ENCODE measurements at places on chromosomes 6 and 20. TPM values are rescaled to one million over a fixed set of nuclear protein-coding genes. Genes with fewer than 3 reads are reported as not detected.

DNA sequence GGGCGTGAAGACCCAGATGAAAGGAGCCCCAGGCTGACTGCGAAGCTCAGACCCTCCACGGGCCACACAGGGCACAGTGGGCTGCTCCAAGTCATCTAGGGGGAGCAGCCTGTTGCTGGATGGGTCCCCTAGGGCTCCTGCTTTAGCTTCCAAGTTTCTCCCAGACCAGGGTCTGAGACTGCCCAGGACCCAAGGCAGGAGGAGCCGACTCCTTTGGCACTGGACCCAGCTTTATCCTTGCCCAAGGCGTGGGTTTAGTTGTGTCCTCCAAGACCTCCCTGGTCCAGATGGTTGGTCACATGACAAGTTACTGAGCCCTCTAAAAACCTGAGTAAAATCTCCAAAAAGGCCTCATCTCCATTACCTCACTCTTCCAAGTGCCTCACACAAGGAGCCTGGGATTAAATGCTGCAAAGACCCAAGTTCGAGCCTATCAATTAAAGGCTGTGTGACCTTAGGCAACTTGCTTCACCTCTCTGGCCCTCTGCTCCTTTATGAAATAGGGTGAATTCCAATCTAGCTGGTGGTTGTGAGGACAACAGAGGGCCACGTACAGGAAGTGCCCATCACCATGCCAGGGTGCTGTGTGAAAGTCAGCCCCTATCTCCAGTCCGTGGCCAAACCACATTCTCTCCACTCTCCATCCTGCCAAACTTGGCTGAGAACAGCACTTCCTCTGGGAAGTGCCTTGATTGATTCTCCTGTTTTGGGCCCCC, 2.5 kb downstream of the NECAB3 start:
- DNase-seq: no peak

DNA sequence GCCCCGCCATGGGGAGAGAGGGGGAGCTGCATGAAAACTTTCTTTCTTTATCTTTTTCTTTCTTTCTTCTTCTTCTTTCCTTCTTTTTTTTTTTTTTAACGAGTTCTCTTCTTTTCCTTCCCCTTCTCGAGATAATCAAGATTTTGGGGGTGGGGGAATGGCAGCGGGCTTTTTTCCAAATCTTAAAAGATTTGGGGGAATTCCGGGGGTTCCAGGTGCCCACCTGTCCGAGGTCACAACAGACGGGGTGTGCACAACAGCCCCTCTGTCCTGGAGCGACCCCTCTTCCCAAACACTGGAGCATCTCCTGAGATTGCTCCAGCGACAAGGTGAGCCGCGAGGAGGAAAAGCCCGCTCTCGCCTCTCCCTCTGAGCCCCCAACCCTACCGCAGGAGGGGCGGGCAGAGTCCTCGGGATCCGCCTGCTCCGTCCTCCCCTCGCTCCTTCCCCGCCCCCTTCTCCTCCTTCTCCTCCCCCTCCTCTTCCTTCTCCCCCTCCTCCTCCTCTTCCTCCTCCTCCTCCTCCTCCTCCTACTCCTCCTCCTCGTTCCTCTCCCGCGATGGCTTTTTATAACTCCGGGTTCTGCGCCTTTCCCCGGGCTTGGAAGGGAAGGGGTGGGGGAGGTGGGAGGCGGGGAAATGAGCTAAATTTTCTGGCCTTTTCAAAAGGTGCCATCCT, 689 bp upstream of the KCNB1 start:
- DNase-seq: no peak

DNA sequence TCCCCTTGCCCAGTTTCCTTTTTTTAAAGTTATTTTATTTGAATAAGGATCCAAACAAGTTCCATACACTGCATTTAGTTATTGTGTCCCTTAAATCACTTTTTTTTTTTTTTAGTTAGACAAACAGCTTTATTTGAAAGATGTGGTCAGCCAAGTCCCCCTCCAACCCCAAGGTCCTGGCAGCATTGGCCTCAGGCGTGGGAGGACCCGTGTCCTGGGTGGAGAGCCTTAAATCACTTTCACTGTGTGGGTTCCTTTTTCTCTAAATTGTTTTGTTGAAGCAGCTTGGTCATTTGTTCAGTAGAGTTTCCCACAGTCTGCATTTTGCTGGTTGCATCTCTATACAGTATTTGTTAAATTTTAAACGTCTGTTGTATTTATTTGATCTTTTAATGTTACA, 5.2 kb upstream of the TBCC start:
- no peak for DNase-seq

Gene PRSS35
- 10.0 TPM for total RNA-seq

DNA sequence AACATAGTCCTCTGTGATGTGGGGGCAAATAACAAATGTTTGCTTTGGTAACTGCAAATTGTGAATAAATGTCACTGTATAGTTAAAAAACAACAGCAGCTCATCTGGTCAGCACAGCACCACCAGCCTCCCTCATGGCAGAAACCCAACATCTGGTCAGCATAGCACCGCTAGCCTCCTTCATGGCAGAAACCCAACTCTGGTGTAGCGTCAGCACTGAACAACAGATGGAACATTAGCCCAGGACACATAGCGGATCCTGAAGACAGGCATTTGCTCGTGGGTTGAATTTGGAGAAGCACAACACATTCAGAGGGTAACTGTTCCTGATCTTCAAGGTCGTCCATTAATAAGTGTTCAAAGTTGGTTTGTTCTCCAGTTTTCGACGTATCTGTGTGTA, 265.9 kb downstream of the DLL1 start:
- DNase-seq: no peak

Gene GPR63
- total RNA-seq: 0.37 TPM

DNA sequence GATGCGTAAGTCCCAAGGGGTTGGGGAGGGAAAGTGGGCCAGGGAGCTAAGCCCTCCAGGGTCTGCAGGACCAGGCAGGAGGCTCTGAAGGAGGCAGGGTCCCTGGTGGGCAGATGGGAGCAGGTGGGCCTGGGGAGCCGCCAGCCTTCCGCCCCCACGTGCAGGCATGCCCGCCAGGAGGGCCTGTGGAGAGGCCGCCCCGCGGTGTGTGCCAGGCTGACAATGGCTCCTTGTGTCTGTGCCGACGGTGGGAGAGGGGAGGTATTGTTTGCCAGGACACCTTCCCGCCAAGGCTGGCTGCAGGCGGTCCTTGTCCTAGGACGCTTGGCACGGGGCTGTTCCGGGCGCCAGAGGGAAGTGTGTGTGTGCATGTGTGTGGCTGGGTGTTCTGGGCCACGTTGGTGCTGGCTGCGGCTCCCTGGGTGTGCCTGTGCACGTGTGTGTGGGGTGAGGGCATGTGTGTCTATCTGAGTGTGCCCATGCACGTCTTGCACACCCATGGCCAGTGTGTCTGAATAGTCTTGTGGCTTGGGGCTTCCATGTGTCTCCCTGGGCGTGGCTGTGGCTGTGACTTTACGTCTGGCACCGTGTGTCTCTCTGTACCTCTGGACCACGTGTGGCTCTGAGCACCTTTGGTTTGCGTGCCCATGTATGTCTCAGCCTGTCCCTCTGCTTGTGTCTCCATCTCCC, 153.0 kb downstream of the CEBPB start:
- no peak for DNase-seq

GRCh38 chr20:43840382-43841070, 74.1 kb upstream of the TOX2 start:
- DNase-seq: peak; percentile 7

DNA sequence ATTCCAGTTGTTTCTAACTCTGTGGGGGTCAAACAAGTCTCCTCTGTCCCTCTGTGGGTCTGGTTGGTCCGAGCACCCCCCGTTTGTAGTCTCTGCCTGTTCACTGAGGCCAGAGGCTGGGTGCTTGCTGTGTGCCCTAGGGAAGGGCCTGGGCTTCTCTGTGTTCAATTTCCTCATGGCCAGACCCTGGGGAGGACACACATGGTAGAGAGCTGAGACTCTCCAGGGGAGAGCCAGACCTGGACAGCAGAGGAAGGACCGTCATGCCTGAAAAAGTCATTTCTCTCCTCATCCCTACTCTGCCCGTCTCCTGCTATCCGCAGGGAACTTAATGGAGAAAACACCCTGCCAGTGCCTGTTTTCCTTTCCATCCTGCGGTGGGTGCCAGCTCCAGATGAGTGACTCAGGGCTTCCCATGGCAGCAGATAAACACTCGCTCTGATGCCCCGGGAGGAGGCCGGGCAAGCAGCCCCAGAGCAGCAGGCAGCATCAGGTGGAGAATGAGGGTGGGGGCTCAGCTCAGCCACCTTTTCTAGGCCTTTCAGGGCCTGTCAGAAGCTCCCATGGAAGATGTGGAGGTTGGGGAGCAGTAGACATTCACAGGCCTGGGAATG, 51.9 kb downstream of the SNAI1 start:
- no peak for DNase-seq

DNA sequence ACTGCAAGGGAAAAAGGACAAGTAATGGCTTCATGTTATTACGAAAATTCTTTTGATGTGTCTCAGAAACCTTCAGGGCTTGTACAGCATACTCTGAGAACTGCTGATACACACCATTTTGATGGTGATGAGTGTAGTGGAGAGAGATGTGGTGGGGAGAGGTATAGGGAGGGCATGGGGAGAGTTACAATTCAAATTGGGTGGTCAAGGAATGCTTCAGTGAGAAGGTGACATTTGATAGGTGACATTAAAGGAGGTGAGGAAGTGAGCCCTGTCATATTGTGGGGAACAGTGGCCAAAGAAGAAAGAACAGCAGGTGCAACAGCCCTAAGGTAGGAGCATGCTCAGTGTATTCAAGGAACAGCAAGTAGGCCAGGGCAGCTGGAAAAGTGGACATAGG, 318.9 kb downstream of the CLIC5 start:
- DNase-seq: no peak

DNA sequence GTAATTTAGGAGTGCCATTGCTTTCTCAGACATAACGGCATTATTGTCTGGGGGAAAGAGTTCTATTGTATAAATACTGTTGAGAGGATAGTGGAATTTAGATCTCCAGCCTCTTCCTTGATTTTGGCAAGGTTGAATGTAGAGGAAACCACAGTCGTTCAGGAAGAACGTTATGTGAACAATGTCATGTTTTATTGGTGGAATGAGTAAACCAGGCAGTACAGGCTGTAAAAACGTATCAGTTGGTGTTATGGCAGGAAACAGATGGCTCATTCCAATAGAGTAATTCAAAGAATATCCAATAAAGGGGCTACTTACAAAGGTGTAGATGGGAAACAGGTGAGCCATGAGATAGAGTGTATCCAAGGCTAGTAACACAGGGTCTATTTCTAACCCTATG, 123.6 kb upstream of the SLC35B3 start:
- DNase-seq: no peak

Gene TNF
- total RNA-seq: 0.51 TPM

GRCh38 chr20:39716796-39717341, 754.7 kb downstream of the DHX35 start:
- no peak for DNase-seq

Gene DSP
- total RNA-seq: 121 TPM

DNA sequence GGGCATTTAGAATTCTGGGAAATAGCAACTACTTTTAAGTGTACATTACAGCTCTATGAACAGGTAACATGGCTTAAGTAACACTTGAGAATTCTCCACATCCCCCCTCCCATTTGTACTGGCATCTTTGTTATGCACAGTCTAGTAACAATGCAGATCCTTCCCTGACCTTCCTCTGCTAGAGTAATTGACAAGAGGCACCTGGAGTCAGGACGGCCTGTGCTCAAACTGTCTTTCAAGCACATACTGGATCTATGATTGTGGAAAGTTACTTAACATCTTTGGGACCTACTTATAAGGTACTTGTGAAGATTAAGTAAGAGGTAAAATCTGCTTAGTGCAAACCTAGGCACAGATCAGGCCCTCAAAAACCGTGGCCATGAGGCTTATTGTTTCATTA, 21.9 kb upstream of the GSTA3 start:
- DNase-seq: no peak

Gene SIRPD
- not detected for total RNA-seq

- no peak for DNase-seq
Observed at GRCh38 chr6:160742090-160742489, 40.0 kb downstream of the PLG start.

GRCh38 chr20:55880361-55880760, 125.0 kb downstream of the CBLN4 start:
- DNase-seq: no peak

Measured in right atrium auricular region (tissue), 2 donors.